Stimulated activated naive B cell treated with anti-CD40 and anti-IgM and Interleukin-4, amounts not matched to agents 10 μg/mL and 1 μg/mL and 100 μg/mL, for 72 hours (primary cell): ENCODE measurements at places on chromosomes 6 and 20.

GRCh38 chr6:46796848-46797580 lies 3.8 kb downstream of the MEP1A start:
- no peak for DNase-seq

DNA sequence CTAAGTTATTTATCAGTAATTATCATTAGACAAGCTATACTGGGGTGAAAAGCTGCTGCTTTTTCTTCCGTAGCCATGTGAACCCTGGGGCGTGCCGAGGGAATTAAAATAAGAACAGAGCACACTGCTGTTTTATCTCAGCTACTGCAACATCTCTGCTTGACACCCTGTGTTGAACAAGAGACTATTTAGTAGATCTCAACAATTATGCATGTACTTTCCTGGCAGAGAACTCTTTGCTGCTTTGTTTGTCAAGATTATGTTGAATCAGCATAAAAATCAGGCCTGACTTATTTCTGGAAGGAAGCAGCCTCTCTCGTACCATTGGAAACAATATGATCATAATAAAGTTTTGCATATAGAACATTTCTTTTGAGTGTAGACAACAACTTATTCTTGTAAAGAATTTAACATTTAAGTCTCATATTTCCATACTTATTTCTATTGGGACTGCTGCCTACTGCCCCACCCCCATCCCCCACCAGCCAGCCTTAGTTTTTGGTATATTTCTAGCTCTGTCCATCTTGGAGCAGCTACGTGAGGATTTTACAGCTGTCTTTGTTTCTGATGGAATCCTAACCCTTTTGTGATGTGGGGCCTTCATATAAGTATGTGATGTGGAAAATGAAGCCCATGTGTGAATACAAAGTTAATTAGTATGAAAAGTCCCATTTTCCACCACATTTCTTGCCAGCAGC lies 1011.4 kb downstream of the KIF16B start:
- DNase-seq, result no peak

- DNase-seq, result no peak
Observed at GRCh38 chr6:16644540-16645250, 116.6 kb downstream of the ATXN1 start.

- DNase-seq, result no peak
Observed at GRCh38 chr6:62229231-62229630, 56.8 kb downstream of the KHDRBS2 start.

GRCh38 chr6:42715871-42716270 lies 6.5 kb downstream of the PRPH2 start:
- no peak for DNase-seq

GRCh38 chr20:46512943-46513844 lies at the start of gene ZNF334:
Gene ZNF334 (minus strand): TSS chr20:46513559. CDS start chr20:46512102, 1,457 bp downstream.
- DNase-seq, result peak; percentile 44

- DNase-seq, result no peak
Observed at GRCh38 chr6:154122195-154122925, 83.3 kb downstream of the OPRM1 start.

GRCh38 chr6:116616737-116617053 lies 416 bp downstream of the RSPH4A start:
- no peak for DNase-seq

- DNase-seq, result no peak
Observed at GRCh38 chr6:69825904-69826303, 29.1 kb upstream of the LMBRD1 start.

DNA sequence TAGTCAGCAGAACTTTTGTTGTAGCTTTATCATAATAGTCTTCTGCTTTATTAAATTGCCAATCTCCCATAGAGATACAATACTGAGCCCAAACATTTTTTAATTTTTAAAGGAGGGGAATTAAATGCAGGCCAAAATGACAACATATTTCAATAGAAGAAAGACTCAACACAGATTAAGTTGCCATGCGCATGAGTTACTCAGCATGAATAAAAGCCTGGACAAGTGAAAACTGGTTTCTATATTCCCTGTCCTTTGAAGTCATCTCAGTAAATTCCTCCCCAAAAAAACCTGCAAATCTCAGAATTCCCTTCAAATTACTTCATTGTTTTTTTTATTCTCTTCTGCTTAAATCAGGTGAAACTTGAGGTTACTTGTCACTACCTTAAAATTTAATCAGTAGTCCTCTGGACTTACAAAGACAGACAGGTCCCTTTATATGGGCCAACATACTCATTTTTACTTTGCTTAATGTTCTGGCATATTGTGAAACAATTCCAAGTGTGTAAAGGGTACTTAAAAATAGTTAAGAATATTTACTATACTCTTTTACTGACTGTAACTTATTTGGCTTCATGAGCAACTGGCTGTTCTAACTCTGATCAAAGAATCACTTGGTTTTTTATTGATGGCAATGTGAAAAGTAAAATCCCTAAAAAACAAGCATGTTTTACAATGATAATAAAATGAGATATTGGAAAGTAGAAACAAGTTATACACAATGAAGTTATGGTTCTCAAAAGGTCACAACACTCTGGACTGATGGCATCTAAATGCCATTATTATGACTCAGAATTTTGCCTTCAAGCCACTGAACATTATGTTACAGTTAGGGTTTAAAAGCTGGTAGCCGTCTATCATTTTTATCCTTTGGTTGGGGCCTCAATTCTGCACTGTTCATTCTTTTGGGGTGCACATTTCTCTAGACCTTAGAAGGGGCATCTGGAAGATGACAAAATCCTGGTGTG lies 49.9 kb upstream of the COL21A1 start:
- DNase-seq, result no peak

DNA sequence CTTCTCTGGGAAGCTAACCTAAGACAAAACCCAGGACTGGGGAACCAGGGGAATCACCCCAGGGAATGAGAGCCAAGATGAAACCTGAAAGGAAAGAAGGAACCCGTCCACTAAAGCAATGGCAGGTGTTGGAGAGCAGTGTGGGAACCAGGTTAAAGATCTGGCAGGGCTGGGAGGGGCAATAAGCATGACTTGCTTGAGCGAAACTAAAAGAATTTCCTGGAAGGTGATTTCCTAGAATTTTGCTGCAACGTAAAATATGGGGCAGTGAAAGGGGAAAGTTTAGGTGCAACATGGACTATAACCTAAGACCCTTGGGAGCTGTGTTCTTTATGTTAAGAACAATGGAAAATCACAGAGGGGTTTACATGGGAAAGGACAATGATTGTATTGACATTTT lies 126.2 kb upstream of the SSTR4 start:
- DNase-seq, result no peak

GRCh38 chr6:43185391-43185985 lies 3.5 kb downstream of the CUL9 start:
- DNase-seq, result no peak

GRCh38 chr6:42417641-42418112 lies 34.0 kb downstream of the TRERF1 start:
- DNase-seq, result no peak

DNA sequence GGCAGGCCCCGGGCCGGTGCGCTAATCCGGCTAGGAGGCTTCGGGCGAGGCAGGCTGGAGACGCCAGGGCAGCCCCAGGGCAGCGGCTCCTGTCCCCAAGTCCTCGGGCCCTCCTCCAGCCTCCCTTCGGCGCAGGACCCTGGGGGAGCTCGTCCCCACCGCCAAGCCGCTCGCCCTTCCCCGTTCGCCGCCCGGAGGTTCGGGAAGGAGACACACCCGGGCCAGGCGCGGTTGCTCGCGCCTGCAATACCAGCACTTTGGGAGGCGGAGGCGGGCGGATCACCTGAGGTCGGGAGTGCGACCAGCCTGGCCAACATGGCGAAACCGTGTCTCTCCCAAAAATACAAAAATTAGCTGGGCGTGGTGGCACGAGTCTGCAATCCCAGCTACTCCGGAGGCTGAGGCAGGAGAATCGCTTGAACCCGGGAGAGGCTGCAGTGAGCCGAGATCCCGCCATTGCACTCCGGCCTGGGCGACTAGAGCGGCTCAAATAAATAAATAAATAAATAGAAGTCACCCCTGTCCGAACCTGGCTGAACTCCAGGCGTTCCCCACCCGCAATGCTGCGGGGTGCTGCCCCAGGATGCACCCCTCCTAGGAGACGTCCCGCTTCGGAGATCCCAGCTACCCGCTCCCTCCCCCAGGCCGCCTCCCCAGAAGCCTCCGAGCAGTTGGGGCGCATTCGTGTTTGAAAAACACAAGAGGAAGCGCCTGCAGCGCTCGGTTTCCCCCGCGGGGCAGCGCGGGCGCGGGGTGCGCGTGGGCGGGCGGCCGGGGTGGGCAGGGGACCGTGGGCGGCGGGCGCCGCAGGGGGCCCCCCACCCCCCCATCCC lies 27.5 kb downstream of the SERPINB9 start:
- DNase-seq, result peak; percentile 52

DNA sequence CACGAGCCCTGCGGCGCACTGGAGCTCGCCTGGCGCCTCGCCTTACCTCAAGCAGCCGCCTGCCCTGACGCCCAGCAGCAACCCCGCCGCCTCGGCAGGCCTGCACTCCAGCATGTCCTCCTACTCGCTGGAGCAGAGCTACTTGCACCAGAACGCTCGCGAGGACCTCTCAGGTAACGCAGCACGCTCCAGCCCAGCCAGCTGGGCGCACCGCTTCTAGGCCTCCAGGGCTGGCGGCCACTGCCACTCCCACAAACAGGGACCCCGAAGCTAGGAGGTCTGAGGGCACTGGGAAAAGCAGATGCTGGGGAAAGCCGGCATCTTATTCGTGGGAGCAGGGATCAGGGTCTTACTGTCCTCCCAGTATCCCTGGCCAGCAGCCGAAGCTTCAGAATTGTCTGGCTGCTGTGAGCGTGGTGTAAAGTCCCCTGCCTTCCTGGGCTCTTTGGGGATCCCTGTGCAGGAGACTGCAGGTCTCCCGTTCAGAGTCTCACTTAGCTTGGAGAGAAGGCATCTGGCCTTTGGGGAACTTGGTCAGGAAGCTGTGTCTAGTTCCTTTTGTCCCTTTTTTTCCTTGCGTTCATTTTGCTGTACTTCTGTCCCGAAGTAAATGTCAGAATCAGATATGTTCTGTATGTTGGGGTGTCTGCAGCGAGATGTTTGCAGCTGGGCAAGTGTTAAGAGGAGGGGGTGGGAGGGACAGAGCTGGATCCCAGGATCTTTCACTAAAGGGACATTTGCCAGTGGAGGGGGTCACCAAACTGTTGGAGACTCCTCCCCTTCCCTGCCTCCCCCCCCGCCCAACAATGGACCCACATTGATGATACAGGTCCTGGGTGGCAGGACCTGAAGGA lies 1.8 kb downstream of the FOXF2 start:
- DNase-seq, result no peak

DNA sequence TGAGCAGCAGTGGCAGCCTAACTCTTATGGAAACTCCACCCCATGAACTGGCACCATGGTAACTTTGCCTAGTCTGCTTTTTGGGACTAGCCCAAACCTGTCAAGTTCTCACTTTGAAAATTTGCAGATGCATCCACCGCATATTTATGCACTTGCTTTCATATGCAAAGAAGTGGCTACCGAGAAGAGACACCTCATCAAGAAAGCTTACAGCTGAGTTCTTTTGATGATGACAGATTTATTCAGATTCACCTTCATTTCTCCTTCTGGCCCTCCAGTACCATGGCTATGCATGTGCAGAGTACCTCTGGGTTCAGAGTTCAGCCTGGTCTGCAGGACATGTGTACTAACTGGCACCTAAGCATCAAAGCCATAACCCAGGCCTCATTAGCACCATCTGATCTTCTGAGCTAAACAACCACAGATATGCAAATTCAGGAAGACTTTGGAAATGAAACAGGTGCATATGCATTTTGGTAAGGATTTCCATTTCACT lies 154.3 kb upstream of the TENT5A start:
- DNase-seq, result no peak

- DNase-seq, result no peak
Observed at GRCh38 chr20:19890445-19891051, 126.6 kb upstream of the NAA20 start.

GRCh38 chr6:3798055-3798919 lies 46.8 kb upstream of the PXDC1 start:
- no peak for DNase-seq
